ENCODE measurements at places on chromosomes 1 and 21.

GRCh38 chr1:206907304-206907991 is 10.2 kb downstream of the IL24 start:
- DNase-seq, result no peak

DNA sequence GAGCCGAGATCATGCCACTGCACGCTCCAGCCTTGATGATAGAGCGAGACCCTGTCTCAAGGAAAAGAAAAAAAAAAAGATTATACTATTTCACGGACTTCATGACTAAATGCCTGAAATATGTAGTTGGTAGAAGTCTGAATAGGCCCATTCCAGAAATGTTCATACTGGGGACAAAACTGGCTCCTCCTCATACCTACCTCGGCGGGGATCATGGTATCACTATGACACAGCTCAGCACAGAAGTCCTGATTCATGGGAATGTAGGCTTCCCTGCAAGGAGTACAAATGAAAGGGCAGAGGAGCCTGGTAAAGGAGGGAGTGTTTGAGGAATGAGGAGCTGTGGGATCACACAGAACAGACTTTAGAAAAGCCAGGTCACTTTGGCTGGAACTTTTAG is 5.0 kb downstream of the SPATA46 start:
- DNase-seq, result no peak

DNA sequence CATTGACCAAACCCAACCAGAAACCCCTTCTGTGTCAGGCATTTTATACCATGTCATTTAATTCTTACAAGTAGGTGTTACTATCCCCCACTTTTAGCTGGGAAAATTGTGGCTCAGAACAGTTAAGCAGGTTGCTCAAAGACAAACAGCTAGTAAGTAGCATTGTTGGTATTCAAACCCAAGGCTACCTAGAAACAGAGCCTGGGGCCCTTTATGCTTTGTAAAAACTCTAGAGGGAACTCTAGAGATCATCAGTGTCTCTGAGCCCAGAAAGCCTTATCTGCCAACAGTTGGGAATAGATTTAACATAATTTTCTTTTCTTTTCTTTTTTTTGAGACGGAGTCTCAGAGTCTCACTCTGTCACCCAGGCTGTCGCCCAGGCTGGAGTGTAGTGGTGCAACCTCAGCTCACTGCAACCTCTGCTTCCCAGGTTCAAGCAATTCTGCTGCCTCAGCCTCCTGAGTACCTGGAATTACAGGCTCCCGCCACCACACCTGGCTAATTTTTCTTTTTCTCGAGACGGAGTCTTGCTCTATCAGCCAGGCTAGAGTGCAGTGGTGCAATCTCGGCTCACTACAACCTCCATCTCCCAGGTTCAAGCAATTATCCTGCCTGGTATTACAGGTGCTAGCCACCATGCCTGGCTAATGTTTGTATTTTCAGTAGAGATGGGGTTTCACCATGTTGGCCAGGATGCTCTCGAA is 48.5 kb upstream of the OSBPL9 start:
- DNase-seq, result no peak

DNA sequence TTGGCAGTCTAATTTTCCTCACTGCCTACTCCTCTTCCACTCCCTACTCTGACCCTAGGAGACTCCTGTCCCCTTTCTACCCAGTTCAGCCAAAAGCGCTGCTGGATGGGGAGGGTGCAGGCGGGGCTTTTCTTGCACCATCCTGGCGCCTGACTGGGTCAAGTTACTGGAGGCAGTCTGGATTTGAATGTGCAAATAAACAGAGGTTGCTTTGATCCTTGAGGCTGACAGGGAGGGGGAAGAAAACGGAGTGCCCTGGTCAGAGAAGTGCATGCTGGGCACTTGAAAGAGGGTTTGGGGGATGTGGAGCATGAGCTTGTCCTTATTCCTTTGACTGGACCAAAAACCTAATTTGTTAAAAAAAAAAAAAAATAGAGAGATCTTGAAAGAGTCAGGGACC is 76.8 kb upstream of the SOX13 start:
- DNase-seq, result peak; percentile 65

- peak; percentile 46 for DNase-seq
Measured at GRCh38 chr1:151594143-151594625, 17.7 kb upstream of the SNX27 start.

DNA sequence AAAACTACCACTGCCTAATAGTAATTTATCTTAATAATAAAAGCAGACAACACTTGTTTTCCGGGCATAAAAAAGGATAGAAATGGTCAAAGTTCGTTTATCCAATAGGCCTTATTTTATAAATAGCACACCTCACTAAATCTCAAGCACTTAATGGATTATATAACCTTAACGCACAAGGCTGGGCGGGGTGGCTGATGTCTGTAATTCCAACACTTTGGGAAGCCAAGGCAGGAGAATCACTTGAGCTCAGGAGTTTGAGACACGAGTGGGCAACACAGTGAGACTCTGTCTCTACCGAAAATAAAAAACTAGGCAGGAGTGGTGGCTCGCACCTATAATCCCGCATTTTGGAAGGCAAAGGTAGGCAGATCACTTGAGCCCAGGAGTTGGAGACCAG is 12.4 kb downstream of the EIF4G3 start:
- no peak for DNase-seq

DNA sequence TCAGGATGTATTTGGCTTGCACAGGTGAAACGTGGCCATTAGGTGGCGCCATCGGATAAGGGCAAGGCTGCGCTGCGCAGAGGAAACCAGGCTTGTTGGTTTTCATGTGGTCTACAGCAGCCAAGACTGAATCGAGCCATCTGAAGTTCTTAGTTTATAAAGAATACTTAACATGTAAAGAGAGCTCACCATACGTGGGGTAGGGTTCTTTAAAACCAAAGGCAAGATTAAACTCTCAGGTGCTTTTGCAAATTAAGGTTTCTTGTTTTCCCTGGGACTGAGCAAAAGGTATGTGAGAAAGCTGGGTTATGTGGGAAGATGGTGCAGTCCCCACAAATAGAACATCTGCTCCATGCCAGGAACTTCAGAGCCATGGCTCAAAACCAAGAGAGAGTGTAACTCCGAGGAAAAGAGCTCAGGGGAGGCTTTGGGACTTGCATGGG is 9.3 kb downstream of the MASP2 start:
- DNase-seq, result peak; percentile 91

DNA sequence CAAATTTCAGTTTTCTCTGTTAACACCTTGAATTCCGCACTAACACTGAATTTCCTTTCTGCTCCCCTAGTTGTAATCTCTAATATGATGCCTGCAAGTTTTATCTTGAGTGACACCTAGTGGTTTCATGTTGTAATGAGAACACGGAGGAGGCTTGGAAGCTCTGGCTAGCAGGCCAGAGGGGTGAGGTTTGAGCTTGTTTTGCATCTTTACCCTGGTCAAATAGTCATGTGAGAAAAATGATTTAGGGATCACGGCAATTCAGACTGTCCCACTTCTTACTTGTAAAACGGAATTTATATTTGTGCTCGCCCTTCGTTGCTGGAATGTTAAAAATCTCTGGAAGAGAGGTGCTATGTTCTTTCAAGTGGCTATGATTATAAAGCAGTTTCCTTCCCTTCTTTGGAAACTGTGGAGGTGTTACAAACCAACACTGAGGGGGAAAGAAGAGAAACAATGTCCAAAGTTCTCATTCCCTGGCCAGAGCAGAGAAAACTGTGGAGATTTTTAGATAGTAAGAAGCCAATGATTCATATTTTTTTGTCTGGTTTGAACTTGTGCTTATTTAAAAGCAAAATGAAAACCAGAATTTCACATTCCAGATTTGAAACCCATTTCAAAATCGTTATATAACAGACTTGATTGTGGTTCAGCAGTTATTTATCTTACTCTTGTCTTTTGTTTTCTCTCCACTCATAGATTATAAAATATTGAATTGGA is 5.3 kb upstream of the MROH9 start:
- peak; percentile 8 for DNase-seq
